Cerebellar nuclear complex (tissue), 1 donor: ENCODE measurements at places on chromosomes 3 and 15.

DNA sequence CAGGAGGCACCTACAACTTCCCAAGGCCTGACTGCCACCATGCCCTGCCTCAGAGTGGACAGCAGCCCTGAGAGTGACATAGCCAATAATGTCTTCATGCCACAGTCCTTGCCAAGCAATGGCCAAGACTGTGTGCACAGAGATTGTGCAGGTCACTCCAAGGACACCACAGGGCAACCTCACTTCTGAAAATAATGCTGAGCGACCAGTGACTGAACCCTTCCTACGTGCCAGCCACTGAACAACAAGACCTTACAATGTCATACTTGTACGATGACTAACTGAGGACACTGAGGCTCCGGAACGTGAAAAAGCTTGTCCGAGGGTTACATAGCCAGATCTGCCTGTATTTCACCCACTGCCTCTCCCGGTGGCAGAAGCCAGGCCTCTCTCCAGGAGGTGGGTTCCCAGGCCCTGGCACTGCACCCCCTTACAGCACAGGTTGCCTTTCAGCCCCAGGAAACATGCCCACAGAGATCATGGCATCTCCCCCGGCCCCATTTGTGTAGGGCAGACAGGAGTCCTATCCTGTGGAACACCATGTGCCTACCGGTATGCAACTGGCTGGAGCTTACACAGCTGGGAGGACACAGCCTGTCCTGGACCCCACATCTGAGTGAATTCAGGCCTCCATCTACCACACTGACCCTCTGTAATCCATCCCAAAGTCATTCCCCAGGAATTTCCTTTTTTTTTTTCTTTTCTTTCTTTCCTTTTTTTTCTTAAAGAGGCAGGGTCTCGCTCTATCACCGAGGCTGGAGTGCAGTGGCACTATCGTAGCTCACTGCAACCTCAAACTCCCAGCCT lies 72.3 kb downstream of the SLC12A8 start:
- no peak for DNase-seq

GRCh38 chr3:126344380-126345041 lies 12.7 kb downstream of the KLF15 start:
- DNase-seq = no peak

- no peak for DNase-seq
These were observed 4.4 kb upstream of the BRPF1 start for GRCh38 chr3:9727041-9727595.

DNA sequence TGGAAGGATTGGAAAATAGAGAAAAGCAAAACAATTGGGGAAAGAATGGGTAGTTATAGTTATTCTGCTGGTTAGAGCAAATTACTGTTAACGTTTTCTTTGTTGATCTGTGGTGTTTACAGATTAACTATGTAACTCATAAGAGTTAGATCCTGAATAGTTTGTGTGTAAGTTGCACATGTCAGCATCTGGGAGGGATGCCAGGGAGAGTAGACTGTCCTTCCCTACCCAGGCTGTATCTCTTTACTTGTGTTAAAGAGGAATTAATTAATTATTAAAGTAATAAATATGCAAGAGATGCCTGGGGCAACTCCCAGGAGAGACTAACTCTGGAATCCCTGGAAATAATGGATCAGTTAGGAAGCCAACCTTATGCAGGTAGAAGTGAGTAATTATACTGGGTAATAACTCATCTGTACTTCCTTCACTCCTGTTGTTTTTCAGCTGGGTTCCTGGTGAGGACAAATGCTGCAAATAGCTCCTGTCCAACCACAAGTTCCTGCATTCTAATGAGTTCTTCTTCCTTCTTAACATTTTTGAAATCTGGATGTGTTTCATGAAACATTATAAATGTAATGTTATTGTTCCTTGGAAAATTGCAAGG lies 18.9 kb downstream of the GHRL start:
- no peak for DNase-seq

DNA sequence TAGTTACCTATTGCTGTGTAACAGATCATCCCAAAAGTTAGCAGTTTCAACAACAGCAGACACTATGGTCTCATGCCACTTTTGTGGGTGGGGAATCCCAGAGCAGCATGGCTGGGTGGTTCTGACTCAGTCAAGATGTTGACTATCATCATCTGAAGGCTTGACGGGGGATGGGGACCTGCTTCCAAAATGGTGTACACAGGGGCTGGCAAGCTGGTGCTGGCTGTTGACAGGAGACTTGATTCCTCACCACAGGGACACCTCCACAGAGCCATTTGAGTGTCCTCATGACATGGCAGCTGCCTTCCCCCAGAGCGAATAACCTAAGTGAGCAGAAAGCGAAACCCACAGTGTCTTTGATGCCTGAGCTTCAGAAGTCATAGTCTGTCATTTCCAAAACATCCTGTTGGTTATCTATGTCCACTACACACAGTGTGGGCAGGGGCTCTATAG lies 19.1 kb downstream of the DNAJB8 start:
- no peak for DNase-seq

- DNase-seq = no peak
These were observed 691 bp downstream of the RHCG start for GRCh38 chr15:89495638-89496145.

- DNase-seq = no peak
These were observed 13.8 kb downstream of the MUC13 start for GRCh38 chr3:124920718-124921117.

GRCh38 chr3:100798012-100798411 lies 88.7 kb downstream of the TFG start:
- DNase-seq = no peak

- no peak for DNase-seq
These were observed 413.6 kb downstream of the ROBO1 start for GRCh38 chr3:79354179-79354688.

DNA sequence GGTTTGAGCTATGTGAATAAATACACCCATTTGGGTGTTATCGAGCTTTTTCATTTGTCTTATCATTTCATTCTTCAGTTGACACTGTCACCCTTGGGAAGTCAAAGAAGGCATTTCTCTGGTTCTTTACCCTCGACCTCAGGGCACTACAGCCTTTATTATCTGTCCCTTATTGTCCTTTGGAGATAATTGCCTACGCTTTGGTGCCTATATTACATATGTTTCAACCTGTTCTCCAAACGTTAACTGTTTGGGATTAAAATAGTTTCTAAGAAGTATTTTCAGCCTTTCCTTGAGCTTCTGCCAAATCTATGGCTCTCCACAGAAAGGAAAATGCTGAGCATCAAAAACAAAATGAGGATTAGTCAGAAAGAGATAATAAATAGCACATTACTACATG lies 395.4 kb upstream of the ADAMTS9 start:
- DNase-seq = no peak

DNA sequence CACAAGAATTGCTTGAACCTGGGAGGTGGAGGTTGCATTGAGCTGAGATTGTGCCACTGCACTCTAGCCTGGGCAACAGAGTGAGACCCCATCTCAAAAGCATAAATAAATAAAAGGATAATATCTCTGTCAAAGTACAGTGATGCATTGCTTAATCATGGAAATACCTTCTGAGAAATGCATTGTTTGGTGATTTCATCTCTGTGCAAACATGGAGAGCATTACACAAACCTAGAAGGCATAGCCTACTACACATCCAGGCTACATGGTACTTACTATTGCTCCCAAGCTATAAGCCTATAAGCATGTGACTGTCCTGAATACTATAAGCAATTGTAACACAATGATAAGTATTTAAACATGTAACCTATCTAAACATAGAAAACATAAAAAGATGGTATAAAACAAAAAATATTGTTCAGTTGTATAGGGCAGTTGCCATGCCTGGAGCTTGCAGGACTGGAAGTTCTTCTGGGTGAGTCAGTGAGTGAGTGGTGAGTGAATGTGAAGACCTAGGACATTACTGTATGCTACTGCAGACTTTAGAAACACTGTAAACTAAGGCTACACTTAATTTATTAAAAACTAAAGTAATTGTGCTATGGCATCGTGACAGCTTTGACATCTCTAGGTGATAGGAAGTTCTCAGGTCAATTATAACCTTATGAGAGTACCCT lies 93.6 kb upstream of the SNRPN start:
- DNase-seq = no peak

- DNase-seq = no peak
These were observed 46.2 kb downstream of the CD200 start for GRCh38 chr3:112379020-112379690.

DNA sequence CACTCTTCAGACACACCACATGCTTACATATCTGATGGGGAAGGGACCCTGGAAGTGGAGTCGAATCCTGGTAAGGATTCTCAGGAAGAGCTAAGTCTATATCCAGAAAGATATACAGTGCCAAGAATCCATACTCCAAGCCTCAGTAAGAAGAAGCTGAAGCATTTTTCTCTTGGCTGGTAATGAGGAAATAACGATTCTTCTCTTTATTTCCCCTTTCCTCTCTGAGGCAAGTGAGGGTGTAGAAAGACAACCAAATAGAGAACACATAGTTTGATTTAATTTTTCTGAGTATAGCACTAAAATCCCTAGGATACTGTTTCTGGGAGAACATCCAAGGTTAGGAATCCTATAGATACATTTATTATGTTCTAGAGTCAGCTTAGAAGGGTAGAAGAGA lies 857.3 kb downstream of the TUSC7 start:
- no peak for DNase-seq

DNA sequence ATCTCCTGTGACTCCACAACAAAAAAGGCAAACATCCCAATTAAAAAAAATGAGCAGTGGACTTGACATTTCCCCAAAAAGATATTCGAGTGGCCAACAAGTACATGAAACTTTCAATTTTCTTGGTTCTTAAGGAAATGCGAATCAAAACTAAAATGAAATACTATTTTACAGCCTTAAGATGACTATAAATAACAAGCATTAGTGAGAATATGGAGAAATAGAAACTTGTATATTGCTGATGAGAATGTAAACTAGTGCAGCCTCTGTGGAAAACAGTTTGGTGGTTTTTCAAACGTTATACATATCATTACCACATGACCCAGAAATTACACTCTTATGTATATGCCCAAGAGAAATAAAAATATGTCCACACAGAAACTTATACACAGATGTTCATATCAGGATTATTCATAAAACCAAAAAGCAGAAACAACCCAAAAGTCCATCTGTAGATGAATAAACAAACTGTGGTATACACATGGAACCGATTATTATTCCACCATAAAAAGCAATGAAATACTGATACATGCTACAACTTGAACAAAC lies 153.2 kb upstream of the GPR149 start:
- no peak for DNase-seq

GRCh38 chr15:20294651-20295237 lies 246.9 kb downstream of the GOLGA6L6 start:
- DNase-seq = no peak

DNA sequence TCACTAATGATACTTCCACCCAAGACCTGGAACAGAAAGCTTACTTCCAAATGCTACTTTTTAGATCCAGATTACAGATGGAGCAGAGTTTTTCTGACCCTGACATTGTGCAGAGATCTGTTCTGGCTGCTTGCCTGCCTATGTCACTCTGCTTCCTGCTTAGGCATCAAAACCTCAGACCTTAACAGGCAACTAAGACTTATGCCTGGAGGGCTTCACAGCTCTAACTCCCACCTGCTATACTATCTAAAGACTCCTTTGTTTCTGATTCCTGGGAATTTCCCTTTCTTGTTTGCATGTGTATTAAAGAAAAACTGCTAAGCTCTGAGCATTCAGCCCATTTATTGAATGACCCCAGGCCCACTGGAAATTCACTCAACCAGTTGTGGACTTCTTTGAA lies 157.4 kb upstream of the NPHP3 start:
- no peak for DNase-seq

DNA sequence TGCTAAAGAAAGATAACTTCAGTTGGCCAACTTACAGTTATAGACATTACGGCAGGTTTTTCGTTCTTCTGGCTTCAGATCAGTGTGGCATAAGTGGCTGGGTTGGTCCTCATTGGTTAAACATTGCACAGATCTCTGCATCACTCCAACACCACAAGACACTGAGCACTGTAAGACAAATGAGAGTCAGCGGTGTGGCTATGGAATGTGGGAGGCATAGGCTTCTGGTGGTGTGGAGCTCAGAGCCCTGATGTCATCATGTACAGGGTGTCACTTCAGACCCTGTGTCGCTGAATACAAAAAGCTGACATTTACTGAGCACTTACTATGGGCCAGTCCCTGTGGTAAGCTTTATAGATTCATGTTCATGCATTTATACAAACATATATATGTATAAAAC lies 146.0 kb downstream of the ADAMTS9 start:
- DNase-seq = no peak

DNA sequence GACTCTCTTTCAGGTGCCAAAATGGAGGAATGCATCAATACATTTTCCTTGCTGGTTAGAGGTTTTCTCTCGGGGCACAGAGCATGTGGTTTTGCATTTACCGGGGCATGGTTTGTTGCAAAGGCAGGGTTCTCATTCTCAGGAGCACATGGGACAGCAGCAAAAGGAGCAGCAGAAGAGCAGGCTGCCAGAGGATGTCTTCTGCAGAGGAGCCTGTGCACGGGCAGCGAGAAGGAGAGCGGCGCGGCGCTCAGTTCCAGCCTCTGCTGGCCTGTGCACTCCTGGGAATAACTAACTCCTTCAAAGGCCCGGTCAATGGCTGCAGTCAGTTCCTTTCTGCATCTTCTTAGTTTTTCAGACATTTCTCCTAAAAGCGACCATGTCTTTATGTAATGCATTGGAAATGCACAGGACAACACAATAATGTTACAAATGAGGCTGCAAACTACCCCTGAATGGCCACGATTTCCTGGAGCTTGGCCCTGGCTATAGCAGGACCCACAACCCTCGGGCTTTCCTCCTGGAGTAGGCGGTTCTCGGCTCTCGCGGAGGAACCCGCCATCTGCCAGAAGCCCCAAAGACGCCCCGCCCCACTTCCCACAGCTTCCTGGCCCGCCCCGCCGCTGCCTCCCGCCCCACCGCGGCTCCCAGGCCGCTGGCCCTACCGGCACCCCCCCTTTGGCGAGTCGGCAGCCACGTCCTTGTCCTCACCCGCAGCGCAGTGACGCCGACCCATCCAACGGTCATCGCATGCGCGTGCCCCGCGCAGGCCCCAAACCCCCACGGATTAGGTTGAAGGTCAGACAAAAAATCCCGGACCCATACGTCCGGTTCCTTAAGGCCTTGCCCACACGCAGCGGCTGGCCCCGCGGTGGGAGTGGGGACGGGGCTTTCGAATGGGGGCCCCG lies at the start of gene C3orf62:
TSS of gene C3orf62 (minus strand) at position 758 of the 908 bp plus-strand sequence. CDS start at position 398, 360 bp downstream.
- DNase-seq = peak; percentile 44

- no peak for DNase-seq
These were observed 53.3 kb downstream of the MEIS2 start for GRCh38 chr15:37046876-37047614.

GRCh38 chr15:69391046-69391757 lies 22.9 kb upstream of the KIF23 start:
- DNase-seq = peak; percentile 41

- DNase-seq = no peak
These were observed 78.8 kb downstream of the BFSP2 start for GRCh38 chr3:133478624-133479023.

- no peak for DNase-seq
These were observed 18.2 kb downstream of the MGLL start for GRCh38 chr3:127804141-127804540.

- DNase-seq = no peak
These were observed 81.8 kb upstream of the THBS1 start for GRCh38 chr15:39499042-39499441.

DNA sequence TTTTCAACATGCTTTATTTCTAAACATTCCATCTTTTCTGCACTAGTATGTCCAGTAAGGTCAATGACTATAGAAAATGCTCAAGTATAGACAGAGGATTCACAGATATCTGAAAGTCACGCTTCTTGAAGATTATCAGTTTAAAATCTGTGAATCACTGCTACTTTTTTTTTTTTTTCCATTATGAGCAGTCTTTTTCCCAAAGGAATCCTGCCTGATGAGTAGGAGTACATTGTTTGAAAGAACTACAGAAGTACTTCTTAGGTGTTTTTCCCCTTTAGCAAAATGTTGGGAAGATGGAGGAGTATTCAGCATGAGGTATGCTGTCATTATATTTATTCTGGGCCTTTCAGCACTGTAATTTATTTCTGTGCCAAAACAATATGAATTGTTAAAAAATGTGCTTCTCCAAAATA lies 266.2 kb downstream of the NLGN1 start:
- DNase-seq = no peak
